ENCODE measurements at places on chromosomes 6 and 20.
A peak's percentile ranks its signal among the peaks of the same experiment; 100 is the strongest.

DNA sequence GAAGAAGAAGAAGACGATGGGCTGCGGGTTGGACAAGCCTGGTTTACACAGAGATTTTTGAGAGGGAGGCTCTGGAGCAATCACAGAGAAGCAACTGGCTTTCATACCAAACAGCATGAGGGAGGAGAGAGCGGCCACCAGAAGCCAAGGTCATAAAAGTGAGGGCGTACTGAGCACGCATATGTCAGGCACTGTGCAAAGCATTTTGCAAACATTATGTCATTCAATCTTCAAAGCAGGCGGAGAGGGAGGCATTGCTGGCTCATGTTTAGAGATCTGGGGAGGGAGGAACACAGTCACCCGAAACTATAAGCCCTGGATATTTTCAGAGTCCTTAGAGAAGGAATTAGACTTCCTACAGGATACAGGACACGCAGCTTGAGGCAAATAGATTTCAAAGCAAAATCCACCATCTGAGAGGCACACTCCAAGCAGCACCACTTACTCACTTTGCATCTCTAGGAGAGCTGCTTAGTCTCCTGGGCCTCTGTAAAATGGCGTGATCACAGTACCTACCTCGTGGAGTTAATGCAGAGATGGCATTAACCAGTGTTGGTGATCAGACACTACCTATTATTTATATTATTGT, 24.6 kb downstream of the RAMACL start:
- DNase-seq, result no peak

- DNase-seq, result no peak
Measured at GRCh38 chr6:109964949-109965348, 13.2 kb upstream of the GPR6 start.

- no peak for DNase-seq
Measured at GRCh38 chr6:40290816-40291215, 296.3 kb downstream of the LRFN2 start.

GRCh38 chr6:110841266-110841665, 26.0 kb upstream of the CDK19 start:
- no peak for DNase-seq

GRCh38 chr6:108578595-108579327, 18.0 kb downstream of the FOXO3 start:
- no peak for DNase-seq

- no peak for DNase-seq
Measured at GRCh38 chr6:6395581-6396197, 75.2 kb upstream of the F13A1 start.

- no peak for DNase-seq
Measured at GRCh38 chr20:7346562-7346961, 579.1 kb downstream of the BMP2 start.

DNA sequence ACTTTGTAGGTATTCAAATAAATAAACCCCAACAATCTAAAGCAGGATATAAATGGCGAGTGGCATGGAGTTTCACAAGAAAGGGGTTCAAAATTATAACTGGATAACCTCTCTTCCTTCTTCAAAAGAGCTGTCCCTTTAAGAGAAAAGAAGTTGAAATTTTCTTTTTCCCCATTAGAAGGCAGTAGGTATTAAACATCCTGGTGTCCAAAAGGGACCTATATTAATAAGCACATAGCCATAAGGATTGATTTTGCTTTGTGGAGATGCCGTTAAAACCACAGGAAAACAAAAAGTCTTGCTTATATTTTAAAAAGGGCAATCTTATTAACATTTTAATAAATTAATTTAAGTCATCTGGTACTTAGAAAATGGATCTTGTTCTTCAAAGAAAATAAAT, 76.5 kb downstream of the LYRM4 start:
- no peak for DNase-seq

DNA sequence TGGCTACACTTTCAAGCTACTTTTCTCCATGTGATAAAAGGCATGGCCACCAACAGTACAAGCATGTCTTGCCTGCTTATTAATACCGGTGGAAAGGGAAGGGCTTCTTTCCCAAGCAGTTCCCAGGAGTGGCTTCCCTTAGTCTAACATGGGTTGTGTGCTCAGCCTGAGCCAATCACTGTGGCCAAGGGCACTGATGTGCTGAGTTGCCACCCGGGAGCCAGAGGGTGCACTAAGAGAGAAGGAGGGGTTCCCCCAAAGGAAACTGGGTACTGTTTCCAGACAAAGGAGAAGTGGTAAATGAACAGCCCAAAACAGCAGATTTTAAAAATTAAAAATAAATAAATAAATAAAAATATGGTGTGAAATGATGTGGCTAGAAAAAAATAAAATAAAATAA, 68.5 kb downstream of the BANF2 start:
- no peak for DNase-seq

DNA sequence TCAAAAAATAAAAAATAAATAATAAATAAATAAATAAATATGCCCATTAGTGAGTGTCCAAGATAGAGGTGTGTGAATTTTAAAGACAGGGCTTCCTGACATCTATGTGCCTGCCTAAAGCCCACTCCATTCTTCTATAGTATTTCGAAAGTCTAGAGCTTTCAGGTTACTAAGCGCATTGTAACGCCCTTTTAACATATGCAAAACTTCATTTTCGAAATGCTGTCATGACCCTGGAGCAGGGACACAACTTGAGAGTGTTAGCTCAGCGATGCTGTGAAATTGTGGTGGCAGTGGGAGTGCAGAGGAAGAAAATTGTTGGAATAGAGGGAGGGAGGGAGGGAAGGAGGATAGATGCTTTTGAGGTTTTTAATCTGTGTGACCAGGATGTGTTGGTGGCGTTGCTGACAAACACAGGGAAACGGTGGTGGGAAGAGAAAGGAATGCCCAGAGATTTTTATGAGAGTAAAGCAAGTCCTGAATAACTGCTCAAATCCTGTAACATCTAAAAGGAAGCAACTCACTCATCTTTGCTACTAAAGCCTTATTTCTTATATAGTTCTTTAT, 169.3 kb downstream of the ARID1B start:
- DNase-seq, result no peak

- DNase-seq, result no peak
Measured at GRCh38 chr6:6557886-6558285, 30.6 kb upstream of the LY86 start.

DNA sequence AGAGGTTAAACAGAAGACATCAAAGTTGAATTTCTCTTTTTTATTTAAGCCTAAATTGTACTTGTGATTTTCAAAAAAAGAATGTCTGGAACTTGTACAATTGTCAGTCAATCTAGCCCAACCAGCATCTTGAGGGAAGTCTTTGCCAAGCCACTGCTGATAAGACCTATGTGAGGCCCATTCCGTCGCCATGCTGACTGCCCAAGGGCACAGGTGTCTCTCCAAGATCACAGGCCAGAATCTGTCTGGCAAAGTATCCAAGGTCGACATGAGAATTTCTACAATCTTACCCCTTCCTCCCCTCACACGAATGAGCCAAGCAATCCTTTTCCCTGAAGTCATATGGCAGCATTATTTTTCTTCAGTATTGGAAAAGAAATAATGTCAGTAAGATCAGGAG, 614.5 kb downstream of the CBLN4 start:
- no peak for DNase-seq

- DNase-seq, result peak; percentile 24
Measured at GRCh38 chr6:13445005-13445743, 42.2 kb downstream of the GFOD1 start.

GRCh38 chr20:11035211-11035610, 361.4 kb upstream of the JAG1 start:
- no peak for DNase-seq

- no peak for DNase-seq
Measured at GRCh38 chr6:134631398-134631924, 313.5 kb upstream of the SGK1 start.

DNA sequence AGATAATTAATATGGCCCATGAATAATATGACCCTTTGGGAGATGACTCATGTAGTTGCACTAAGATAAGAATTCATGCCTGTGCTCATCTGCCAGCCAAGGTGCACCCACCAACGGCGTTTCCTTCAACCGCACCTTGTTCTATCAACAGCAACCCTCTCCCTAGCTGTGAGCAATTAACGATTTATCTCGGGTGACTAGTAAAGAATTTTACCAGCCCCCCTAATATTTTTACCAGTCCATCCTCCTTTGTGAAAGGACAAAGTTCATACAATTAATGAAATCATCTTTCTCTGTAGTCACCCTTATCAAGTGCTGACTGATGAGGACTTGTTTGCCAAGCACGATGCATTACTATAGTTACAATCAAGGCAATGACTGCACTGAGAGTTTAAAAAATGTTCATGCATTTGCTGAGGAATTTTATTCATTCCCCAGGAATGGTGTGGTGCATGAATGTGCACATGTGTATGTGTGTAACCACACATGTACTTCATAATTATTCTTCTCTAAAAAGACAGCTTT, 118.7 kb downstream of the SMOC2 start:
- DNase-seq, result no peak

DNA sequence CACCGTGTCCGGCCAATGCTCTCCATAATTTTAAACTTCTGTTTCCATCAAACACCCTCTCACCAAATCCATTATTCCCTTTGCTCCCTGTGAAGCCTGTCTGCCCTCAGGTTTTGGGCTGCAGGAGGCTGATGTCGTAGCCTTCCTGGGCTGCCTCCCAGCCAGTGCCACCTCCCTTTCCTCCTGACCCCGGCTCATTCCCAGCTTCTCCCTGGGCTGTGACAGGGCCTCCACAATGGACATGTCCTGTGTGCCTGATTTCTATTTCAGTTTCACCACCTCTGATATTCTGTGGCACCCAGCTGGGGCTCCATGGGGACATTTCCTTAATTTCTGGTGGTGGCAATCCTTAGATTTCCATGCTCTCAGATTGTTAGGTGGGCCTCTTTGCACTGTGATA, 28.8 kb downstream of the IL20RA start:
- DNase-seq, result no peak

GRCh38 chr20:23152902-23153301, 66.8 kb upstream of the CD93 start:
- no peak for DNase-seq

DNA sequence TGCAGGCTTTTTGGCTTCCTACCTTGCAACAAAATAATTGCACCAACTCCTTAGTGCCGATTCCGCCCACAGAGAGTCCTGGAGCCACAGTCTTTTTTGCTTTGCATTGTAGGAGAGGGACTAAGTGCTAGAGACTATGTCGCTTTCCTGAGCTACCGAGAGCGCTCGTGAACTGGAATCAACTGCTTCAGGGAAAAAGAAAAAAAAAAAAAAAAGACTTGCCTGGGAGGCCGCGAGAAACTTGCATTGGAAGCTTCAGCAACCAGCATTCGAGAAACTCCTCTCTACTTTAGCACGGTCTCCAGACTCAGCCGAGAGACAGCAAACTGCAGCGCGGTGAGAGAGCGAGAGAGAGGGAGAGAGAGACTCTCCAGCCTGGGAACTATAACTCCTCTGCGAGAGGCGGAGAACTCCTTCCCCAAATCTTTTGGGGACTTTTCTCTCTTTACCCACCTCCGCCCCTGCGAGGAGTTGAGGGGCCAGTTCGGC, 420 bp downstream of the SOX4 start:
- no peak for DNase-seq

- DNase-seq, result no peak
Measured at GRCh38 chr6:144248476-144249301, 36.4 kb upstream of the UTRN start.

GRCh38 chr6:80223743-80224212, 117.3 kb downstream of the BCKDHB start:
- no peak for DNase-seq

- no peak for DNase-seq
Measured at GRCh38 chr6:80639181-80639629, 532.7 kb downstream of the BCKDHB start.

DNA sequence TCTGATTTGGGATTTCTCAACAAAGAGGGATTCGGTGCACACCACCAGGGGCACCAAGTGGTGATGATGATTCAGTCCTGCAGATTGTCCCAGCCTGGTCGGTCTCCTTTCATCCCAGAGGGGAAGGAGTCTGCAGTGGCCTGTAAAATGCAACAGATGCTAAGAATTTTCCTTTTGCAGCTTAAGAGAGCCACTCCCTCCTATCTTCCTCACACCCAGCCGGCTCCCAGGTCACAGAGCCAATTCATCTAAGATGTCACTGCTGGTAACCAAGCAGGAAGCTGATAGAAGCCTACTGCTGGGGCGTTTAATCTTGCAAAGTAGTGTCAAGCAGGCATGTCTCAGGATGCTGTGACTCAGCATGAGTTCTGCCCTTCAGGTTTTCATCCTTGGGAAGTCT, 203.8 kb upstream of the LRFN2 start:
- DNase-seq, result peak; percentile 2

- no peak for DNase-seq
Measured at GRCh38 chr6:68087399-68088133, 547.5 kb upstream of the ADGRB3 start.

GRCh38 chr6:121216928-121217327, 117.4 kb downstream of the TBC1D32 start:
- no peak for DNase-seq

DNA sequence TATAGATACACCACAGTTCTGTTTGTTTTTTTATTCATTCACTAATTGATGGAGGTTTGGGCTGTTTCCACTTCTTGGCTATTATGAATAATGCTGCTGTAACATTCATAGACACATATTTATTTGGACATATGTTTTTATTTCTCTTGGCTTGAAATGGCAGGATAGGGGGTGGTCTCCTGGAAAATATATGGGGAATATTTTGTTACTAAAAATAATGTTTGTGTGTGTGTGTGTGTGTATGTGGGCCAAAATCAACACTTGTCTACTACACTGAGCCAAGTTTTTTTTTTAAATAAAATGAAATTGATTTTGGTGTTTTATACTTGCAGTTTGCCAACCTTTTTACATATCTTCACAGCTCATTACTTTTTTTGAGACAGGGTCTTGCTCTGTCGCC, 264.4 kb upstream of the SULF2 start:
- DNase-seq, result no peak

All from stimulated activated naive CD4-positive, alpha-beta T cell (primary cell).